ENCODE measurements at places on chromosomes 2 and 18. TPM values are rescaled to one million over a fixed set of nuclear protein-coding genes. Genes with fewer than 3 reads are reported as not detected.

- DNase-seq: no peak
Observed at GRCh38 chr2:120177001-120177621, 46.1 kb downstream of the TMEM185B start.

ABCG8 gene
- polyA plus RNA-seq: not detected

CTLA4 gene
- polyA plus RNA-seq: 1.8 TPM

GRCh38 chr2:222248256-222248655 is 50.5 kb downstream of the PAX3 start:
- no peak for DNase-seq

PRKAG3 gene
- polyA plus RNA-seq: 0.01 TPM

CENPO gene
- 3.8 TPM for polyA plus RNA-seq

GRCh38 chr2:86185517-86186212 is 9.6 kb downstream of the IMMT start:
- no peak for DNase-seq

DNA sequence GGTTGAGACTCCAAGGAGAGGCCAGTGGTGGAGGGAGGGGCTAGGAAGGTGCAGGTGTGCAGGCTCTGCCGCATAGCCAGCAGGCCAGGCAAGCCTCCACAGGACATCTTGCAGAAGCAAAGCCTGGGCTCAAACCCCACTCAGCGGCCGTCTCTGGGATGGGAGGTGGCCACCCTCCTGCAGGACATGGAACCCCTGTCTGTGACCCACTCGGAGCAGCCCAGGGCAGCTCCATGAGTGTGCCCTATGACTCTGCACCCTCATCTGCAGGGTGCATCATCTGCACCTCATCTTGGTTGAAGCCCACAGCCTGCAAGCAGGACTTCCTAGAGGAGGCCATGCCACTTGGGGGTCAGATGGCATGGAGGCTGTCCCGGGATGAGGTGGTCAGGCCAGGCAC is 46.3 kb downstream of the GPC1 start:
- DNase-seq: no peak

POTEE gene
- not detected for polyA plus RNA-seq

LONRF2 gene
- polyA plus RNA-seq: 0.38 TPM

DNA sequence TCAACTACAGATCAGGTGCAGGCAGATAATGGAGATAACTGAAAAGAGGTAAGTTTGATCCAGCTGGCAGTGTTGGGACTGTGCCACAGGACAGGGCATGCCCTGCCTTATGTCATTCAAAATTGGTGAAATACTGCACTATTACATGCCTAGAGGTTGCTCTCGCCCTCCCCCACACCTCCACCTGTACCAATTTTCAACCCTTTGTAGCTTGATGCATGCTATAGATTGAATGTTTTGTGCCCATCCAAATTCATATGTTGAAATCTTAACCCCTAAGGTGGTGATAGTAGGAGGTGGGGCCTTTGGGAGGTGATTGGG is 72.1 kb upstream of the LYPD6B start:
- no peak for DNase-seq

GRCh38 chr2:46939626-46940359 is 24.2 kb upstream of the MCFD2 start:
- DNase-seq: peak; percentile 33

Measured in lung (tissue), 17 donors.